HFF-Myc (cell line): ENCODE measurements at places on chromosomes 13 and 19.

GRCh38 chr19:41420101-41420880, 6.9 kb downstream of the B3GNT8 start:
- DNase-seq, result no peak

DNA sequence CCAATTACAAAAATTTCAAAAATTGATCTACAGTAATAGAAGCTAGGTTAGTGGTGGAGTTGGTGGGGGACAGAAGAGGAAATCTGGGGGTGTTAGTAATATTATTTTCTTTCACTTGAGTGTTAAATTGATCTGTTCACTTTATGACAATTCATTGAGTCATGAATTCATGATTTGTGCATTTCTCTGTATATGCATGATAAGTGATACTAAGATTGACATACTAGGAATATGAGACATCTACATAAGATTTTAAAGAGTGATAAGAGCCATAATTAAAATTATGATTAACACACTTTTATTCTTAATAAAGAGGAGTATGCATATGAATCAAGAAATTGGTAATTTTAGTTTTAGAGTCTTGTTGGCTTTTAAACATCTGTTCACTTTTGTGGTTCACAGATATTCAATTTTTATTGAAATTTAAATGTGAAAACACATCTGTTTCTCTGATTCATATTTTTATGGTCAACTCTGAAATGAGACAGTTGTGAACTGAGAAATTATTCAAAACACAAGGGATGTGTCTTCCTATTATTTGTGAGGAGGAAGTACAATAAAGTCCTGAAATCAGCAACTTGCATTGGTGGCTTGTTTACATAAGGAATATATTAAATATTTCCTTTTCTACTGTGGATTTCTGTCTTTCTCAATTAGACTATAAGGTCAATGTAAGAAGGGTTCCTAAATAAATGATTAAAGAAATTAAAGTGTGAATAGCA, 196.5 kb downstream of the ITGBL1 start:
- DNase-seq, result no peak

- no peak for DNase-seq
Measured at GRCh38 chr13:49132479-49133002, 87.6 kb upstream of the MLNR start.

DNA sequence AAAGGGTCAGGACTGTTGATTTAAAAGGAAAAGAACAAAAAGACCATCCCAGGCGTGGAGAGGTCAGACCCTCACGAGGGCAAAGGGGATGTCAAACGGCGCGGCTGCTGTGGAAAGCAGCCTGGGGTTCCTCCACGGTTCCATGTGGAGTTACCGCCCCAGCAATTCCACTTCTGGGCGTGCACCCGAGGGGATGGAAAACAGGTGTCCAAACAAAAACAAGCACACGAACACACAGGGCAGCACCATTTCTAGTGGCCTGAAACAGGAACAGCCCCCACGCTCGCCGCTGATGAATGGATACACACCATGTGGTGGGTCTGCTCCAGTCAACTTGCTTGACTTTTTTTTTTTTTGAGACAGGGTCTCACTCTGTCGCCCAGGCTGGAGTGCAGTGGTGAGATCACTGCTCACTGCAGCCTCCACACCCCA, 11.2 kb downstream of the AP3D1 start:
- DNase-seq, result no peak

DNA sequence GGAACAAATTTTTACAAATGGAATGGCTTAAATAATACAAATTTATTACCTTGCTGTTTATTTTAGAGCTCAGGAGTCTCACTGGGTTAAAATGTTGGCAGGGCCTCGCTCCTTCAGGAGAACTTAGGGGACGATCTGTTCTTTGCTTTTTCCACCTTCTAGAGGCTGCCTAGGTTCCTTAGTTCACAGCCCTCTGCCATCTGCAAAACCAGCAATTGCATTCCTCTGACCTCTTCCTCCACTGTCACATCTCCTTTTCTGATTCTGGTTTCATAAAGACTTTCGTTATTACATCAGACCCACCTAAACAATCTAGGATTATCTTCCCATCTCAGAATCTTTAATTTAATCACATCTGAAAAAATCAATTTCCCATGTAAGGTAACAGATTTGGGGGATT, 249.6 kb upstream of the SPRY2 start:
- no peak for DNase-seq

GRCh38 chr19:35973487-35973886, 21.5 kb upstream of the SDHAF1 start:
- DNase-seq, result no peak

GRCh38 chr19:18452386-18452785, 14.5 kb upstream of the ISYNA1 start:
- no peak for DNase-seq

- DNase-seq, result no peak
Measured at GRCh38 chr19:36246006-36246481, 31.1 kb downstream of the ZNF146 start.

- DNase-seq, result no peak
Measured at GRCh38 chr19:16876904-16877361, 11.9 kb upstream of the F2RL3 start.

GRCh38 chr13:31538067-31539042, 201.0 kb upstream of the RXFP2 start:
- DNase-seq, result peak; percentile 31

DNA sequence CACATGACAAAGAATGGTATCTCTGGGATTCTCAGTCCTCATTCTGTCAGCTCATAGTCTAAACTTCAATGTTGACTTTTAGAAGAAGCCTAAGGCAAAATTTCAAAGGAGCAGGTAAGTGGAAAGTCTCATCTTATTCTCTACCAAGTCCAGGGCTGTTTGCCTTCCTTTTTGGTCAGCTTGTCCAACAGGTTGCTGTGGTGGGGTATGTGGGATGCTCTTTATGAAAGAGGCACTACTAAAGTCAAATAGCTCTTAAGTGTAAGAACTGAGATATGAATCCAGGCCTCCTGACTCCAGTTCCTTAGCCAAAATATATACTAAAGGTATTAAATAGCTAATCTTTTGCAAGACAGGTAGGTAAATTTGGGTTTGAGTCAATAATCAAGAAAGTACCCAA, 540.6 kb upstream of the SPRY2 start:
- DNase-seq, result no peak

DNA sequence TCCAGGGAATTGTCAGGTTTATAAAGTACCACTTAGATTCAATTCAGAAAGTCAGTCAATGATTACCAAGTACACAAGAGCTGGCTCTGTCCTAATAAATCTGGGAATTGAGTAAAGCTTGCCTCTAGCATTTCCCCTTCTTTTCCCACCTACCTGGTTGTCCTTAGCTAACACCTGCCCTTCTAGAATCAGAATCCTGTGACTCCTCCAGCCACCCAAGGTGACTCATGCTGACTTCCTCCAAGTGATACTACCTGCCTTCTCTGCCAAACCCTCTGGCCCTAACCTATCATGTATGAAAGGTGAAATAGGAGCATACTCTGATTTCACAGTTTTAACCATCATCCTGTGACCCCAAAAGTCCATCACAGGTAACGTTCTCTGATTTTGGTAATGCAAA, 151.2 kb downstream of the DIAPH3 start:
- no peak for DNase-seq

- no peak for DNase-seq
Measured at GRCh38 chr13:85255978-85256377, 543.2 kb downstream of the SLITRK6 start.

- DNase-seq, result no peak
Measured at GRCh38 chr13:77358001-77358400, 31.1 kb upstream of the MYCBP2 start.

DNA sequence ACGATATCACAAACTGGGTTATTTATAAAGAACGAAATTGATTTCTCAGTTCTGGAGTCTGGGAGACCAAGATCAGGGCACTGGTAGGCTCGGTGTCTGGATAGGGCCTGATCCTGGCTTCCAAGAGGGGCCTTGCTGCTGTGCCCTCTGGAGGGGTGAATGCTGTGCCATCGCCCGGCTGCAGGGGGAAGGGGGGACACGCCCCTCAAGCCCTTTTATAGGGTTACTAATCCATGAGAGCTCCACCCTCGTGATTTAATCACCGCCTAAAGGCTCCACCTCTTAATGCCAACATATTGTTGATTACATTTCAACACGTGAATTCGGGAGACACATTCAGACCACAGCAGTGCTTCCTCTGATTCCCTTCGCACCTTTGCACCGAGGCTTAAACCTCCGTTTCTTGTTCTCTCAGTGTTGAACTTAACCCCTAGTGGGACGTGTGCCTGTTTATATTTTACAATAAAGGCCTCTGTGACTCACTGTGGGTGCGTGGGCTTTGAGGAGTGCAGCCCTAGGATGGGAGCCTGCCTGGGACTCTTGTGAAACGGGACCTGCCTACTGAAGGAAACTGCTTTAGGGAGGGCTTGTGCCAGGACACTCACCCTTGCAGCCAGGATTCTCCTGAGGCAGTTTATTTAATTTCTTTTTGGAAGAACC, 52.4 kb upstream of the SPATA13 start:
- DNase-seq, result no peak

DNA sequence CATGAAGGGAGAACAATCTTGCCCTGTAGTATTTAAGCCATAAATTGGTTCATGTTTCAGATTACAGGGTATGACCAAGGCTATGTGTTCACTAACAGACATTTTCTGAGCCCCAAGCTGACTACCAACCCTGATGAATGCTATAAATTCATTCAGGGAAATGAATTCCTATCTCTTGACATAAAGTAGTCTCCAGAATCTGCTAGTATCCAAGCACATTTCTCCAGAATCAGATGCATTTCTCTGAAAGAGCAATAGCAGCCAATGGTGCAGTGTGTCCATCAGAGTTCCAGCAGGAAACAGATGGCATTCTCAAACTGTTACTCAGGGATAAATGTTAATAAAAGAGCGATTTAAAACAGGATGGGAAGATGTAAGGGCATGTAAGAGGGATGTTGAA, 226.4 kb downstream of the COG6 start:
- DNase-seq, result no peak

DNA sequence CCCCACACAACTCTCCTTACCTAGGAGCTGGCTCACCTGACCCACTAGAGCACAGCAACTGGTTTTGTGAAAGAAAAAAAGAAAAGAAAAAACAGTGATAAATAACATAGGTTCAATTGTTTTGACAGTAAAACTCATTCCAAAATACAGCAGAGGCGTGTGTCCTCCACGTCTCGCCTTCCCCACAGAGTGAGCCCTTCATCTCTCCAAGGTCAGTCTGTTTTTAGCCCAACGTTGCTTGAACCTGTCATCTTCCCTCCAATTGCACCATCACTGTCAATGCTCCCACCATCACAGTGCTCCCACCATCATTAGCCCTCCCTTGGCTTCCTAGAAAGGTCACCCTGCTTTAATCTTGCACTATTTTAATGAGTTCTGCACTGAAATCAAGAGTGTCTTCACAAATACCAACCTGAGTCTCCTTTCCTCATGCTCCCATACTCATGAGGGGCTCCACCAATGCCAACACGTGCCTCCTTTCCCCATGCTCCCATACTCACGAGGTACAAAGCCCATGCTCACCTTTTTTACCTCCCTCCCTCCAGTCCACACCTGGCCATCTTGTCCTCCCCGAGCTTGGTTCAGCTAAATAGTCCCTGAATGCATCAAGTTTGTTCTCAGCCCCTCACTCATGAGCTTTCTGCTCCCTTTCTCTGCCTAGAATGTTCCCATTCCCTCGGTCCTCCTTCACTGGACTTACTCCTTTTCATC, 103.7 kb downstream of the IRS2 start:
- no peak for DNase-seq

GRCh38 chr19:11480715-11481533, at the start of gene ELAVL3:
ELAVL3 (minus strand) TSS chr19:11481046; CDS start chr19:11480608, 438 bp downstream.
- no peak for DNase-seq

DNA sequence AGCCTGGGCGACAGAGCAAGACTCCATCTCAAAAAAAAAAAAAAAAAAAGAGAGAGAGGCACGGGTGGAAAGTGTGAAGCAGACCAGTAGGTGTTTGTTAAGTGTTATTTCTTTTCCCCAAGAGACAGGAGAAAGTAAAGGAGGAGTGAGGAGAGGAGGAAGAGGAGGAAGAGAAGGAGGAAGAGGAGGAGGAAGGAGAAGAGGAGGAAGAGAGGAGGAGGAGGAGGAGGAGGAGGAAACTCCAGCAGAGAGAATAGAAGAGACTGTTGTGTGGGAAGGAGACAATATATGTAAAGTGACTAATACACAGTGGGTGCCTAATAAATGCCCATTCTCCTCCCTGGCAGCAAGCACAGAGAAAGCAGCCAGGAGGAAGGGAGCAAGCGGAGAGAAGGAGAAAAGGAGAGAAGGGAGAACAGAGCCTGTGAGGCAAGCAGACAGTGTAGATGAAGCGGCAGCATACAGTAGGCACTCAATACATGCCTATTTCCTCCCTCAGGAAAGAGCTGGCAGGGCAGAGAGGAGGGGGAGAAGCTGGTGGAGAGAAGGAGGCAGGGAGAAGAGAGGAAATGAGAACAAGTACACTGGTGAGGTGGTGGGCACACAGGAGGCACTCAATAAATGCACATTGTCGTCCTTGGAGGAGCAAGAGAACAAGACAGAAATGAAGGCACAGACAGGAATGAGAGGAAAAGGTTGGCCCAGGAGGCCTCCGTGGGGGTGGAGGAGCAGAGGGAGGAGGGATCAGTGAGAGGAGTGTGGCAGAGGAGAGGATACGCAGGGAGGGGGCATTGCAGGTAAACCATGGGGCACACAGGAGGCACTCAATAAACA, 16.6 kb downstream of the JOSD2 start:
- no peak for DNase-seq

GRCh38 chr19:27745978-27746542, 1466.9 kb downstream of the UQCRFS1 start:
- no peak for DNase-seq

DNA sequence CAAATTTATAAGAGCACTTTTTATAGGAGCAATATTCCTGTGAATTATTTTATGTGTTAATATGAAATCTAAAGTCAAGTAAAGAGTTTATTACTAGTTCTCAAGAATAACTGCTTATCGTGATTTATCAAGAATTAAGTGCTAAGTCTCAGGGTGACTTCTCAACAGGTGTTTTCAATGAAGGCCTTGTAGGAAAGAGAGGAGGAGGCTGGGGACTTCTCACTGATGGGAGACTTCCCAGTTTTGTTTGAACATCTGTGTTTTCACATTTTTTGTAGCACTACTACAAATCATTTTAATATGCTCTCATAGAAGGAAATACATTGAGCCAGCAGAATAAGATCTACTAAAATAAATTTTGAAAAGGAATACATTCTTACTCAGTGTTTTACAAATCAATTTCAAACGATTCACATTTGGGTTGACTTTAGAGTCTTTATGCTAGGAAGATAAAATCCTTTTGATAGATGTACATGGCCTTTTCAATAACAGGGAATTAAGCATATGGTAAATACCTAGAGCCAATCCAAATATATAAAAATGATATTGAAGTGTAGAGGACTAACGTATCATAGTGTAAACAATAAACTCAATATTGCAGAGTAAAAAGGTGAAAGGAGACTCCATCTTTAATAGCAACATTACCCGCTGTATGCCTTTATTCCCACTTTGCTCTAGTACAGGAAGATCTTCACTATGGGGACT, 6.8 kb downstream of the PCDH17 start:
- no peak for DNase-seq

GRCh38 chr19:44740351-44740824, 8.1 kb upstream of the BCL3 start:
- no peak for DNase-seq
